ENCODE measurements at places on chromosomes 4 and X.

GRCh38 chr4:2069161-2069971 is 10.2 kb downstream of the NAT8L start:
- no peak for DNase-seq

DNA sequence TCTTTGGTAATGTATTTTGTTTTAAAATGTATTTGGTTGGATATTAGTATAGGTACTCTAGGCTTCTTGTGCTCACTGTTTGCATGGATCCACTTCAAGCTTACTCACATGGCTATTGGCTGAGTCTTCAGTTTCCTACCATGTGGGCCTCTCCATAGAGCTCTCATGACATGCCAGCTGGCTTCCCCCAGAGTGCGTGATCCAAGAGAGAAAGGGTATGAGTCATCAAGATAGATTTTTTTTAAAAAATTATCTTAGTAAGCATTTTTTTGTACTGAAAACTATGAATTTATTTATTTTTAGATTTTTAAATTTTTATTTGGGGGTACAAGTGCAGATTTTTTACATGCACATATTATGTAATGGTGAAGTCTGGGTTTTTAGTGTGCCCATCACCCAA is 219.1 kb upstream of the AMOT start:
- no peak for DNase-seq

DNA sequence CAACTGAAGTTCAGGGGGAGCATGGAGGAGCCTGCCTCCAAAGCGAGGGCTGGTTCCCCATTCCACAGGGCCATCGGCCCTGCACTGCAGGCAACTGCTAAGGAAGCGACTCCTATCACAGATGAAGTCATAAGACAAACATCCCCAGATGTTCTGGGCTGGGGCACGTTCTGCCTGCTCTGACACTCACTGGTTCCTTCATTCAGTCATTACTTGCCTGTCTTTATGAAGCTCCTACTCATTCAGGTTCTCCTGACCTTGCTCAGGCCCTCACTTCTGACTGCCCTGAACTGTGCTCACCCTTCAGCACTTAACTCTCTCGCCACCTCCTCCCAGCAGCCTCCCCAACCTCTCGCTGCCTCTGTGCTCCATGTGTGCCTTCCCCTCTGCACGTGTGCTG is 2.5 kb upstream of the SLC2A9 start:
- no peak for DNase-seq

DNA sequence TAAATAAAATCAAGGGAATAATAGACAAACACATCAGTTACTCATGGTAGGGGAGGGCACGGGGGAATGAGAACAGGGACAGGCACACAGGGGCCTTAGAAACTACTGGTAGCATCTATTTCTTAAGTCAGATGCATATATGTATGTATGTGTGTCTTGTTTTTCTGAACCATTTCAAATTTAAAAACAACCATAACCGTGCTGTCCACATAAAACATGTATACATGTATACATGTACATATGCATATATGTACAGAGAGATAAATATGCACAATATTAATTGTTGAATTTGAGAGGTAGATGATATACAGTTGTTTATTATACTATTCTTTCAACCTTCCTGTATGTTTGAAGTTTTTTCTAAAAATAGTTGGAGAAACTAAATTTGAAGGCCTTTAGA is 7.8 kb upstream of the AWAT1 start:
- DNase-seq: no peak

GRCh38 chrX:130083656-130084382 is 26.5 kb downstream of the ELF4 start:
- DNase-seq: no peak

DNA sequence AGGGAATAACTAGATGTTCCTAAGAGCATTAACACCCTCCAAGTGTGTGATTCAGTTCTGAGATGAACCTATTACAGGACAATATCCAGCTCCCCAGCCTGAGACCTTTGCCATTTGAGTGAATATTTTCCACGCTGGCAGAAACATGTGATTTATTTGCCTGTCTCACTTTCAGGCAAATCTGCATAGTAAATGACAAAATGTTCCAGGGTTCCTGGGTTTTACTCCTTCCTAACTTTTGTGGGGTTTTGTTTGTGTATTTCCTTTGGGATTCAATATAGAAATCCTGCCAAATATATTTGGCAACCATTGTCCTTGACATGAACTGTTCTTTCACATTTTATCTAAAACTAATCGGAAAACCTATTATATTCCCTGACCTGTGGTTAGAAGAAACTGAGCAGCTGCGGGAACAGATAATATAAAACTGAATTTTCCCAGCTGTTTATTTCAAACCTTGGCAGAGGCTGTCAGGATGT is 12.5 kb downstream of the F8 start:
- no peak for DNase-seq

- DNase-seq: no peak
Observed at GRCh38 chr4:156656896-156657295, 314.7 kb downstream of the PDGFC start.

DNA sequence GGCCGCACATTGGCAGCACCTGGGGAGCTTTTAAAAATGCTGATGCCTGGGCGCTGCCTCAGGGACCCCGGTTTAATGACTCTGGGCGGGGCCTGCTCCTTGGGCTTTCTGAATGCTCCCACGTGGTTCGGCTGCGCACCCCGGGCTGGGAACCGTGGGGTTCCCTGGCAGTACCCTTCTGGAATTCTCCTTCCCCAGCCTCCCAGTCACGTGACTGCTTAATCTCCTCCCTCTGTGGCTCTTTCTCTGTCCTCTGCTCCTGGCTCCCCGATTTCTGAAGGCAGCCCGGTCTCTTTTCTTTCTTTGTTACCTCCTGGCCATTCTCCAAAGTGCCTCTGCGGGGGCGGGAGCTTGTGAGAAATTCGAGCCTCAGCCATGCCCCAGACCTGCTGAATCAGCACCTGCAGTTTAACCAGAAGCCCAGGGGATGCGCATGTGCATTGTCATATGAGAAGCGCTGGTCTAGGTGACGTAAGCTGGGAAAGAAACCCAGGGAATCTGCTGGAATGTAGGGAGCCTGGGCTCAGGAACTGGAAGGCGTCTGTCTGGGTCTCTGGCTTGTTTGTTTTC is 16.6 kb downstream of the CLCN4 start:
- no peak for DNase-seq

DNA sequence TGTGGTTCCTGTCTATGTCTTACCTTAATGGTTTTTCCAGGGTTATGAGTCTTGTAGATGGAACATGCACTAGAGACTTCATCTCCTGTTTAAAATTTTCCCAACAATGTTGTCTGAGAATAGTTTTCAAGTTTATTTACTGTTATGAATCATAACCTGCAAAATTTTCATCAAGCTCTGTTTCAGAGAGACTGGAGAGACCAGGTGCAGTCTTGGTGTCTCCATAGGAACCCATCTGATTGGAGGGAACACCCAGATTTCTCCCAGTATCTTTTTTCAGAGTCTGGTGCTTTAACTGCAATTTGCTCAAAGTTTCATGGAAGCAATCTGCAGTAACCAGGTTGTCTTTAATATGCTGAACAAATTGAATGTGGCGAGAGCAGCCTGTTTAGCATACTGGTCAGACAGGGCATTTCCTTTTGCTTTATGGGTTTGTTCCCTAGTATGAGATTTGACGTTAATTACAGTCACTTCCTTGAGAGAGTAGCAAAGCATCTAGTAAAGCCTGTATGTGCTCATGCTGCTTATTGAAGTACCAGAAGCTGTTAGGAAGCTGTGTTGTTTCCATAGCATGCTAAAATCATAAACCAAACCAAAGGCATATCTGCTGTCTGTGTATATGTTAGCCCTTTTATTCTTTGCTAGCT is 18.8 kb upstream of the VSIG1 start:
- no peak for DNase-seq

GRCh38 chr4:100869276-100869675 is 351.5 kb upstream of the EMCN start:
- no peak for DNase-seq

DNA sequence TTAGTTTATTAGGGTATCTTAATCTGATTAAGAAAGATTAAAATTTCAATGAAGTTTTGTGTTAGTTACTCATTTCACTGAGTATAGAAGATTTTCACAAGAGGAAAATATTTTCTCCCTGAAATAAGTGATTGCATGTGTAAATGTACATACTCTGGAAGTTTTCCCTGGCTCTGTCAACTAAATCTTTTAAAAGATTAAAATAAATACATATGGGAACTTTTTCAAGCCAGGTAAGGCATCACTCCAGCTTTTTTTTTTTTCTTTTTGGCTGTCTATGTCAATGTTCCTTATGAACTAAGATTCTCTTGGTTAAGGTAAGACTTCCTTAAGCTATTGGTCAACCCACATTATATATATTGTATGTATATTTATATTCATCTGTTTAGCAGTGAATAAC is 117.6 kb downstream of the CBR4 start:
- DNase-seq: no peak

DNA sequence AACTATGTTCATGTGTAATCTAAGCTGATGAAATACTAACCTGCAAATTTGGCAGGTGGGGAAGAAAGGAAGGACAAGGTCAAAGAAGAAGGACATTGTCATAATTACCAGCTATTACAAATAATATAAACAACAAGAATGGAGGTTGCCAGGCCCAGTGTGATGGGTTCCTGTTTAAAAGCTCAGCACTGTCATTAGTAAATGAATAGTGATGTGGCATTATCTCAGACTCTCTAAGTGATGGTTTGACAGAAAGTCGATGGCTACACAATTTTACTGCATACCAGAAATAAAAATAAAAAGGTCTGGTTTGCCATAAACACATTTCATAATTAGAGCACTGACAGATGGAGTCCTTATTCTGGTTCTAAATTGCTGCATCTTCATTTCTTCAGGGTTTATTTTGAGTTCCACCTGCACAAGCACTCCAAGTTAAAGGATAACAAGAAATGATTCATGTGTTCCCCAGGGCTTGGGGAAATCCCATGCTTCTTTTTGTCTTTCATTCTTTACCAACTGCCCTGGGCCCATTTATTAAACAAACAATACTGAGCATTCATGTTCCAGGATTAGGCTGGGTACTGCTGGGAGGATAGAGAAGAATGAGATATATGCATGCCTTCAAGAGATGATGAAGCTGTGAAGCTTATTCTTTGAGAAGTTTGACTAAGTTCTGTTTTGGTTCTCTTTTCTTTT is 367.8 kb upstream of the RASGEF1B start:
- no peak for DNase-seq

DNA sequence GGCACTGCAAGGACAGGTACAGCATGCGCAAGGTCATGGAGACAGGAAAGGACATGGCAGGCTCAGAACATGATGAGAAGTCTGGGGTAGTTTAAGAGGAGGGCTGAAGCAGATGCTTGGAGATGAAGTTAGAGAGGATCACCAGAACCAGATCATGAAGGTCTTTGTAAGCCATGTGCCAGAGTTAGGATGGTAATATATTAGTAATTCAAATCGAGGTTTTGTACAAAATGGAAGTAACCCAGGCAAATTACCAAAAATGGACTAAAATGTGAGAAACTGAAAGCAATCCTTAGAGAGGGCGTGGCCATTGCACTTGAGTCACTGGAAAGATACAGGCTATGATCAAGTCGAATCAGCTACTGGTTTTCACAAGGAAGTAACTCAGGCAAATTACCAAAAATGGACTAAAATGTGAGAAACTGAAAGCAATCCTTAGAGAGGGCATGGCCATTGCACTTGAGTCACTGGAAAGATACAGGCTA is 13.5 kb downstream of the RXFP1 start:
- DNase-seq: no peak

DNA sequence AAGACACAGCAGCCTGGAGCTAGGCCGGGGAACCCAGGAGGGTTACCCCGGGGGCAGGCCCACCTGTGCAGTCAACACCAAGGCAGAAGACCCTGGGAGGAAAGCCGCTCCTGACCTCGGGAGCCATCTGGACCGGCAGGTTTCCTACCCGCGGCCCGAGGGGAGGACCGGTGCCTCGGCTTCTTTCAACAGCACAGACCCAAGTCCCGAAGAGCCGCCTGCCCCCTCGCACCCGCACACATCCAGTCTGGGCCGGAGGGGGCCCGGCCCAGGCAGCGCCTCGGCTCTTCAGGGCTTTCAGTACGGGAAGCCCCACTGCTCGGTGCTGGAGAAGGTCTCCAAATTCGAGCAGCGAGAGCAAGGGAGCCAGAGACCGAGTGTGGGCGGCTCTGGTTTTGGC is 157.8 kb downstream of the SOWAHB start:
- DNase-seq: no peak

GRCh38 chr4:88736264-88736663 is 38.6 kb upstream of the NAP1L5 start:
- no peak for DNase-seq

DNA sequence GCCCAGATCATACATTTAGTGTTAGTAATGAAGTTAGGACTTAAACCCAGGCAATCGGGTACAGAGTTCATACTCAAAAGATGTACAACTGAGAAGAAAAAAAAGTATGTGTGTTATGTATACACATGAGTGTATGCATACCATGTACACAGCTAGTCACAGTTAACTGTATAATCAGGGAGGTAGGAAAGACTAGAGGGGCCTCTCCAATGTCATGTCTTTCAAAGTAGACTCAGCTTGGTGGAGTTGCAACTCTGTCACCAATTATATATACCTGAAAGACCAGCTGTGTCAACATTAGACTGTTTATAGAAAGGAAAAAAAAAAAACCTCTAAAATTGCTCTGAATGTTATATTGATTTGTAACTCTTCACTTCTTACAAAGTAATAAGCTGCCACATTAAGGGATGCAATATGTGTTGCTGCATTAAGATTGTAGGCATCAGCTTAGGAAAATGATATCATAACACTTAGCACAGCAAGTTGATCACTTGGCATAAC is 167.5 kb downstream of the DCTD start:
- no peak for DNase-seq

- no peak for DNase-seq
Observed at GRCh38 chr4:86606809-86607208, 12.7 kb downstream of the PTPN13 start.

DNA sequence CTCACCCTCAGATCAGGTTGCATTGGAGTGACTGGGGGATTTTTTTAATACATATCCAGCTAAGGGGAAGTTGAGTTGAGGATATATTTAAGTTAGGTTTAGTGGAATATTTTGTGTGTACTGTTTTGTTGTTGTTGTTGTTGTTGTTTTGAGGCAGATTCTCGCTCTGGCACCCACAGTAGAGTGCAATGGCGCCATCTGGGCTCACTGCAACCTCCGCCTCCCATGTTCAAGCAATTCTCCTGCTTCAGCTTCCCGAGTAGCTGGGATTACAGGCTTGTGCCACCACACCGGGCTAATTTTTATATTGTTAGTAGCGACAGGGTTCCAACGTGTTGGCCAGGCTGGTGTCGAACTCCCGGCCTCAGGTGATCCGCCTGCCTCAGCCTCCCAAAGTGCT is 38.6 kb upstream of the ATP6AP2 start:
- no peak for DNase-seq

- DNase-seq: no peak
Observed at GRCh38 chr4:23130845-23131244, 438.1 kb downstream of the GBA3 start.
